ENCODE measurements at places on chromosomes 2 and 18. TPM values are rescaled to one million over a fixed set of nuclear protein-coding genes. Genes with fewer than 3 reads are reported as not detected.

DNA sequence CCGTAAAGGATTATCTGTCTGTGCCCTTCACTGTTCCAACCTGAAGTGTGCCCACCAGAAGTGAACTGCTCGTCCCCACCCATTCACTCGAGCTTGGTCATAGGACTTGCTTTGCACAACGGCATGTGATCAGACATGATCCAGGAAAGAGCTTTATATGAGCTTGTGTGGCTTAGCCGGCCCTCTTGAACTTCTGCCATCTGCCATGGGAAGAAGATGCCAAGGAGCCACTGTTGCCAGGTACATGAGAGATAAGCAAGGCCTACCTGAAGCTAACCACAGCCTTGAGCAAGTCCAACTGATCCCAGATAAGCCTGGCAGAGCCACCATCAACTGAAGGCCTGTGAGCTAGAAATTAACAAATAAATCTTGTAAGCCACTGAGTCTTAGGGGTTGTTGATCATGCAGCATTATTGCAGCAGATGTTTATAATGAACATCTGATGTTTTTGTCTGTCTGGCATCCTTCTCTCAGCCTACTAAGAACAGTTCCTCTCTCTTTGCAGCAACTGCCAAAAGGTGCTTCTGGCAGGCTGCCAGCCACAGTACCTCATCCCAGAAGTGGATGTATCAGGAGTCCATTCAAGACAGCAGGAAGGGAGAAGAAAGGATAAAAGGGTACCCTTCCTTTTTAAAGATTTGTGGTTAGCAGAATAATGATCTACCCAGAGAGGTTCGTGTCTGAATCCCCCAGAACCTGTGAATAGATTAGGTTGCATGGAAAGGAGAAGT is 16.8 kb downstream of the DBI start:
- peak; percentile 46 for DNase-seq

DNA sequence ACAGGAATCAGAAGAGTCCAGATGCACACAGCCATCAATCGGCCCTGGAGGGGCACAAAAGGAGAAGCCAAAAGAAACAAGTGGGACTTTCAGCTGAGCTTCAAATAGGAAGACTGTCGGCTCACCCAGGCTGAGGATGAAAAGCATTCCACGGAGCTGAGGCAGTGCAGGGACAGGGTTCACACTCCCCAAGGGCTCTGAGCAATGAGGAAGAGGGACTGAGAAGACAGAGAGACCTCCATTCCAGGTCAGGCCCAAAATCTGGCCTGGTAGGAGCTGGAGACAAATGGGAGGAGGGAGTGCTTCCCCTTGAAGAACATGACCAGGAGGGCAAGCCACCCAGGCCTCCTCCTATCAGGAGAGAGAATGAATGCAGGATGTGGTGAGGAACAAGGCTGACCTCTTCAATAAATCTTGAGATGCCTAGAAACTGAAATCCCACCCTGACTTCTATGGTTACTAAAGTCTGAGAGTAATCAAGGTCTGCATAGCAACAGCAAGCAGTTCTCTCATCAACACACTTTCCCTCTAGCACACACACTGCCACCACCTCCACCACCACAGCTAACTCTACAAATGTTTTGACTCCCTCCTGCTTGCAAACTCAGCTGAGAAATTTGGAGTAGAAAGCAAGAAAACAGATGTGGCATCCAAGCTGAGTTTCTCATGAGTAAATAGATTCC is 434.4 kb downstream of the TNS1 start:
- no peak for DNase-seq

- peak; percentile 46 for DNase-seq
Observed at GRCh38 chr2:28590496-28591301, 94.8 kb downstream of the PLB1 start.

GRCh38 chr2:219448099-219448775 is 13.6 kb downstream of the SPEG start:
- no peak for DNase-seq

The LCT gene
- not detected for total RNA-seq

The CABYR gene
- not detected for total RNA-seq

The ADGRF3 gene
- total RNA-seq = not detected

DNA sequence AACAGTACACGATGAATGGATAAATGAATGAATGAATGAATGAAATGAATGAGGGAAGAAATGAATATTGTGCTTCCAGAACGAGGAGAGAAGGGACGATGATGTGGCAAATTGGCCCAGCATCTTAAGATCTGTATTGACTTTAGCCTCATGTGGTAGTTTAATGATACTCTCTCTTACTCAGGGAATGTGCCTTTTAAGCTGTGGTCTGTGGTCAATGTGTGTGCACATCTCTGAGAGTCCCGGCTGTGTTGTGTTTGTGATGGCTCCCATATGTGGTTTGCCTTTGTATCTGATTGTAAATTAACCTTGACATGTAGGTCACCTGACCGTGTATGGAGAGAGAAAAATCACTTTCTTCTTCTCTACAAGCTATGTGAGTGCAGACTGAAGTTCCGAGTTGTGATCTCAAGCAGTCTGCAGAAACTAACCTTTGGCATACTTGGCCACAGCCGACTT is 91.2 kb downstream of the NEDD4L start:
- no peak for DNase-seq

The ZCCHC2 gene
- 18.0 TPM for total RNA-seq

The GPAT2 gene
- total RNA-seq = 5.5 TPM

DNA sequence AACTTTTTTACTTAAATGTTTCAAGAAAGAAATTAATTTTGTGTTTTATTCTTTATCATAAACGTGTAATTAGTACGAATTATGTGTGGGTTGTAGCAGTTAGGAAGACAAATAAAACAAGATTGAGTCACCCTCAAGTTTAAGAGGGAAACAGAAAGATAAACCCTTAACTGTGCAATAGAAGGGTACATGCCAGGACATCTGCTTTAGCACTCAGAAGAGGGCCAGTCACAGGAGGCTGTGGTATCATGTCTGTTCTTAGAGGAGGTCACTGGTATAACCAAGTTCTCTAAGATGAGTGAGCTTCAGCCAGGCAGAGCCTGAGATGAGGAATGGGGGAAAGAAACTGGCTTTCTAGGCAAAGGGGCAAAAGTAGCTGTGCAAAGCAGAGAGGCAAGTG is 42.4 kb upstream of the GRHL1 start:
- DNase-seq = no peak

DNA sequence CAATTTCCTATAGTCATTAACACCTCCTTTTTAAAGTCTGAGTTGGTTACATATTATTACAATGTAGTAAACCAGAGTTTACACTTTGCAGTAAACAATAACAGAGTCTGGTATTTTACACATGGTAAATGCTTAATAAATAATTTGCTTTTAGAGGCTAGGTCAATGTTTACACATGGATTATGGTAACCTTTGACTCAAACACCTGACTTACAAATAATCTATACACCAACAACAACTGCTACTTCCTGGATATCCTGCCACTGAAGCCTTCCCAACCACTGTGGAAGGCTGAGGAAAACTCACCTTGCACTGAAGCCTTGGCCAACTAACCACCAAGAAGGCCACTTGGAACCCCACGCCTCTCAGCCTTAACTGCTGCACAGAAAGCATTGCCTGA is 5.4 kb downstream of the ALS2 start:
- DNase-seq = no peak

The BOLL gene
- not detected for total RNA-seq

- DNase-seq = no peak
Observed at GRCh38 chr2:69979902-69980807, 18.7 kb upstream of the ASPRV1 start.

The HJURP gene
- total RNA-seq = 0.52 TPM

DNA sequence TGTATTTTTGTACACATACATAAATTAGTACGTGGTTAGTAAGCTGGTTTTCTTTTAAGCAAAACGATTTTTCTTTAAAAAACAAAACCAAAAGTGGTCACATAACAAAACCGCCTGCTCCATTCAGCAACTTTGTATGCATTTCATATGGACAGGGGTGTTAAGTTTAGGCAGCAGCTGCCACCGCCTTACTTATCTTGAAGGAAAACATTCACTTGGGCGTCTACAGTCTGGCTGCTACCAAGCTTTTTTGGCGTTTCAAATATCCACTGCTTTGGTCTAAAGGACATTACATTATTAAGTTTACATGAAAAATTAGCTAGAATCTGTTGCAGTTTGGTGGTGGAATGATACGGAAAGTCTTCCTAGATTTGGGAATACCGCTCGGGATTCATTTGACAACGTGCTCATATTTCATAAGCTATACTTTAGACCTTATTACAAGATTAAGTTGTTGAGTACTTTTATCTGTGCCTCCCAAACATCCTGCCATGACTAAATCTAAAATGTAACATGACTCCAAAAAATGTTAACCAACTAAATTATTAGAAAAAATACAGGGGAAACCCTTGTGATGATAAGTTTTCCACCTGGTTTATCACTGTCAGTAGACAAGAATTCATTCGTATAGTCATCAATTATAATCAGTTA is 214.8 kb downstream of the NEDD4L start:
- DNase-seq = no peak

The LRATD1 gene
- 1.7 TPM for total RNA-seq

The TWIST2 gene
- total RNA-seq = 2.6 TPM

All from left ventricle myocardium superior (tissue), 1 donor.